ENCODE measurements at places on chromosomes 7 and 10.

- DNase-seq, result no peak
These were observed 338 bp downstream of the SDK1 start for GRCh38 chr7:3301449-3301731.

GRCh38 chr10:84204122-84204521, 9.8 kb downstream of the CDHR1 start:
- DNase-seq, result no peak

GRCh38 chr7:132368246-132368900, 207.9 kb downstream of the PLXNA4 start:
- peak; percentile 96 for DNase-seq

DNA sequence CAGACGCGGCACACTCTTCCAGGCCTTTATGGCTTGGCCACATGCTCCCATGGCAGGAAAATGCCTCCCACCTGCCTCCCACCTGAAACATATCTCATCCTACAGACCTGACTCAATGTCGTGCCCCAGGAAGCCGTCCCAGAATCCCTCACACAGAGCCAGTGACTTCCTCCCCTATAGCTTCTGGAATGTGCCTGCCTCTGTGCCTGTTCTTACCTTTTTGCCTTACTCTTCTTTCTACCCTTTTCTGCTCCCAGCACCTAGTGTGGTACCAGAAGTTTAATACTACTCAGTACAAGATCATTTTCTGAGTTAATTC, 123.9 kb upstream of the STK17A start:
- DNase-seq, result no peak

- DNase-seq, result no peak
These were observed 300.9 kb downstream of the BICC1 start for GRCh38 chr10:58813573-58813972.

GRCh38 chr10:116716381-116716780, 26.0 kb downstream of the HSPA12A start:
- no peak for DNase-seq

DNA sequence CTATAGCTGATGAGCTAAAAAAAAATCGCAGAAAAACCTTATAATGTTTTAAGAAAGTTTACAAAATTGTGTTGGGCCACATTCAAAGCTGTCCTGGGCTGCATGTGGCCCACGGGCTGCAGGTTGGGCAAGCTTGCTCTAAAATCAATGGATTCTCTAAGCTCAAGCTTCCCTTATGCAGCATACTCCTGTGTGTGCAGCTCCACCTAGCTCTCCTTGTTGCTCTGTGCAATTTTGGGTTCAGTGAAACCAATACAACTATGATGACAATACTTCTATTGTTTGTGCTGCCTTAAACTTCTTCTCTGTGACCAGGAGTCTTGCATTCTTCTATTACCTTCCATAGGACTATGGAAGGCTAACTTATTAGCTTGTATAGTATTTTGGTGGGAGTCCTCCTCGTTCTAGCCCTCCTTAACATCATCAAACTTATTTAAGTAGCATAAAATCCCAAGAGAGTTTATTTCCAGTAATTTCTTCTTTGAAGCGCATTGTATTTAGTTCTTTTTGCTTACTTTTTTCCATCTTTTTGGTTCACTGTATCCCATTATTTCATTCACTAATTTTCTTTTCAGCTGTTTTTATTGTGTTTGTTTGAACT, 170.9 kb upstream of the SMIM30 start:
- DNase-seq, result no peak

GRCh38 chr7:68155676-68156075, 1159.0 kb downstream of the TYW1 start:
- DNase-seq, result no peak
